Frontal cortex (tissue), 4 donors: ENCODE measurements at places on chromosomes 6 and 20.

DNA sequence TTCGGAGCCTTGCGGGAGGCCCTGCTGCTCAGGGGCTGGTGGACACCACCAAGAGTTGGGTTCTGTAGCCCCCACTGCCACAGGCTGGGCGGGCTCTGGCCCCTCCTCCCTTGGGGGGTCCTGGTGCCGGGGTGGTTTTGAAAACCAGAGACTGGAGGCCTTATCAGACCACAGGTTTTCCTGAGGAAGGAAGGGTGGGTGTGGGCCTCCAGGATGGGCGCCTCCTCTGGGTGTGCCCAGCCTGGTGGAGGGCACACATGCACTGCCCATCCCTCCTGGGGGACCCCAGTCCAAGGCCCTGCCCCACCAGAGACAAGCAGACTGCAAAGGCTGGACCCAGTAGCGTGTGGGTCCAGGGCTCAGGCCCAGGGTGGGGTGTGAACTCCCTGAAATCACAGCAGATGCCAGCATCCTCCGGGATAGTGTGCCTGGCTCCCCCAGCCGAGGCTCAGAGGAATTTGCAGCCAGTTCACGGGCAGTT, 13.5 kb upstream of the ZBTB46 start:
- DNase-seq: no peak

DNA sequence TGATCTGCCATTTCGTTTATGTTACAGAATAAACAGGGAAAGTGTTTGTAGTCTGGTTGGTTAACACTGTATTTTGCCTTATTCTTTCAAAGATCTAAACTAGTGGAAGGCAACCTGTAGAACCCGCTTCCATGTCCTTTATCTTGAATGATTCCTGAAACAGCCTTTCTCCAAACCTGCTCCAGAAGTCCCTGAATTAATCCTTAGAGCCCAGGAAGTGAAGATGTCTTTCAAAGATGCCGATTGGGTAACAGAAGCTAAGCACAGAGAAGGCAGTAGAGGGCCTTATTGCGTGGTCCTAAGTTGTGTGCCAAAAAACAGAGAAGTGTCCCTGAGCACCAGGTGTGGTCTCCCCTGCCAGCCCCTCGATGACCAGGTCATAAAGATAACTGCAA, 19.2 kb upstream of the ZSCAN16 start:
- peak; percentile 14 for DNase-seq

GRCh38 chr6:149168968-149169367, 148.5 kb upstream of the TAB2 start:
- no peak for DNase-seq

GRCh38 chr6:140636271-140636907, 1261.9 kb upstream of the CITED2 start:
- DNase-seq: no peak

DNA sequence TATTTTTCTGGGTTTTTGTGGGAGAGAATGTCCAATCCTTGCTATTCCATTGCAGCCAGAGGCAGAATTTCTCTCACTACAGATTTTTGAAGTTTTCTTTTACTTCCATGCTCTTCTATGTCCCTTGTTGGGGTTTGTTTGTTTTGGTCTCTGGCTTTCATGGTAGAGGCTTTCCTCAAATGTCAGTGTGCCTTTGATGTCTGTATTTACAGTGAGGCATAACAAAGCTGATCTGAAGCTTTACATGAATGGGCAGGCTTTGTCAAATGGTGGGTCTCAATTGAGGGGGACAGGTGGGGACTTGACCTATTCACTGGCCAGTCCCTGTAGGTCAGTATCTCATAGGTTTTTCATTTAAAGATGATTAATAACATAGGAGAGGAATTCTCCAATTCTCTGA, 8.6 kb upstream of the CARMIL1 start:
- DNase-seq: no peak

- DNase-seq: no peak
These were observed 90.3 kb downstream of the ASXL1 start for GRCh38 chr20:32448306-32449056.

DNA sequence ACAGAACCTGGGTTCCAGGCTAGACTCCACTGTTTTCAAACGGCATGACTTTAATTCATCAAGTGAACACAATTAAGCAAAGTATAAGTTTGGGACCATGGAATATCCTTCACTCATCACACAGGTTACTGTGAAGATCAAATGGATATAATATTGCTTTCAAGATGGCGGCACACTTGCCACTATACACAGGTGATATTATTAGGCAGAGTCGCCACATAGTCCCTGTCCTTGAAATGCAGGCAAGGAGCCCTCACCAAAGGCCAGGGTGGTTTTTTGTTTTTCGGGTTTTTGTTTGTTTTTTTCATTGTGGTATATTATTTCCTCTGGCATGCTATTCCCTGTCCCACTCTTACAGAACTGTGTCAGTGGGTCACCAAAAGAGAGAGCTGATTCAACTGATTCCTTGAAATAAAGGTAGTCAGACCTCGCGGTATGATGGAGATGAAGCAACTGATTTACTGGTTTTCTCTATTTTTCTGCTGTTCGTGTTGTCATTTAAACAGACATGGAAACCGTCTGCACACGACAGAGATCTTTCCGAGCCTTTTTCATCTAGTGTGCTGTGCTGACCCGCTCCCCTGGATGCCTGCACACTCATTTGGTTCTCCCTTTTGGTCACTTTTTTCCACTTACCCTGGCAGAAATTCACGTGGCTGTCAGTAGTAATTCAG, 29.7 kb downstream of the MYB start:
- no peak for DNase-seq

GRCh38 chr6:7145885-7146828, 38.4 kb downstream of the RREB1 start:
- no peak for DNase-seq

GRCh38 chr6:74284284-74284683, 588.3 kb downstream of the CD109 start:
- DNase-seq: no peak

DNA sequence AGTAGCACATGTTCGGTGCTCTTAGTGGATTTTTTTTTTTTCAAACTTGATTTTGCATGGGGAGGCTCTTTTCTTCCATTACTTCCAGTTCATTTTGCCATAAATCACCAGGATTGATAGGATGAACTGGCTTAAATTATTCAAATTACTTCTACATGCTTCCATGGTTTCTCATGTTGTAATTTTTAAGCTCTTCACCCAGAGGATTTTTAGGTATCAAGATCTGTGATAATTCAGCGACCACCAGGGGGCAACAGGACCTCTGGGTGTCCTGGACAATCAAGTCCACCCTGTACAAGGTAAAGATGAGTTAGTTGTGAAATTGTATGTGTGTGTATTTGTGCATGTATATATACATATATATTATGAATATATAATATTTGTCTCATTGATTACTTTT, 4.2 kb upstream of the EPHA7 start:
- no peak for DNase-seq

- no peak for DNase-seq
These were observed 5.5 kb upstream of the UTRN start for GRCh38 chr6:144279484-144280150.

DNA sequence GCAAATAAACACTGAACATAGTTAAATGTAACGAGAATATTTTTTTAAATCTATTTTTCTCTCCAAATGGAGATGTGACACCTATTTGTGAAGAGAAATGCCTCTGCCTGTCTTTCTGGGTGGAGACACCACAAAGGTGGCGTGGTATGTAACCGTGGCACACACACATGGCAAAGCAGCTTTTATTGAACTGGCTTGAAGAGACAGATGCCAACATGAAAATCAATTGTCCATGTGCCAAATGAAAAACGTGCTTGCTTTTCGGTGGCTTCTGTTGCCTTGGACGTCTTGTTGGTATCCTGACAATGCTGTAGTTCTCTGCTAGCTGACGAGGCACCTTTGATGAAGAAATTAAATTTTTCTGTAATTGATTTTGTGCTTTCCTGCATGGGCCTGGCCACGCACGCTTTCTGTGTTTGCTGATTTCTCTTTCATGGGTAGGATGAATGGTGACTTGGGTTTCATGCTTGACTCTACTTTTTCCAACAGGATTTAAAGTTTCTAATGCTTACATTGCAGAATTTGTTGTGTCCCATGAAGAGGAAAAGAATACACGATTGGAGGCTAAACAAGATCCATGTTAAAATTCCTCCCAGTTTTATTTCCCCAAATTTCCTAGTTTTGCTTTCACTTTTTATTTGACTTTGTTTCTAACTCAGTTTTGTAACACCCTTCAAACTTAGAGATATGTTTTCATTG, 202.6 kb downstream of the TMEM242 start:
- no peak for DNase-seq

GRCh38 chr6:139482287-139482686, 107.8 kb upstream of the CITED2 start:
- no peak for DNase-seq

DNA sequence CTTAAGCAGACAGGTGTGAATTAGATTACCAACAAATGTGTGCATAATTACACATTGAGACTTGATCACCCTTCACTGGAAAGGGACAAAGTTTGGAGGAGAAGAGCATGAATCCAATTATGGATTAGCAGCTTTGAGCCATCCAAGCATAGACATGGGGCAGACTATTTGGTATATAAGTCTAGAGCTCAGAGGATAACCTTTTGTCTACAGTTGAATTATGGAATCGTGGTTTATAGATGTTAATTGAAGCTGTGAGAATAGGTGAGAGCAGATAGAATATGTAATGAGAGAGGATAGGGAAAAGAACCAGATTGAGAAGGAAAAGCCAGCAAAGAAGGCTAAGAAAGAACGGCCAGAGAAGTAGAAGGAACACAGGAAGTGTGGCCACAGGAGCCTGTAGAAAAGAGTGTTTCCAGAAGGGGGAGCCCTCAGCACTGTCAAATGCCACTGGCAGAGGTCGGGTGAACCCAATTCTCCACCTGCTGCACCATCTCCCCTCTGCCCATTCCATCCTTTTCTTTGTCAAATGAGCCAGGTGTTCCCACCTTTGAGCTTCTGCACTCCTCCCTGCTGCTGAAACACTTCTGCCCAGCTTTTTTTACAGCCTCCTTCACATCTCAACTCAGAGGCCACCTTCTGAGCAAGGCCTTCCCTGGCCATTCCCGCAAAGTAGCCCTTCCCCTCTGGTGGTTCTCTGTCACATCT, 7.3 kb downstream of the DNTTIP1 start:
- DNase-seq: peak; percentile 56

DNA sequence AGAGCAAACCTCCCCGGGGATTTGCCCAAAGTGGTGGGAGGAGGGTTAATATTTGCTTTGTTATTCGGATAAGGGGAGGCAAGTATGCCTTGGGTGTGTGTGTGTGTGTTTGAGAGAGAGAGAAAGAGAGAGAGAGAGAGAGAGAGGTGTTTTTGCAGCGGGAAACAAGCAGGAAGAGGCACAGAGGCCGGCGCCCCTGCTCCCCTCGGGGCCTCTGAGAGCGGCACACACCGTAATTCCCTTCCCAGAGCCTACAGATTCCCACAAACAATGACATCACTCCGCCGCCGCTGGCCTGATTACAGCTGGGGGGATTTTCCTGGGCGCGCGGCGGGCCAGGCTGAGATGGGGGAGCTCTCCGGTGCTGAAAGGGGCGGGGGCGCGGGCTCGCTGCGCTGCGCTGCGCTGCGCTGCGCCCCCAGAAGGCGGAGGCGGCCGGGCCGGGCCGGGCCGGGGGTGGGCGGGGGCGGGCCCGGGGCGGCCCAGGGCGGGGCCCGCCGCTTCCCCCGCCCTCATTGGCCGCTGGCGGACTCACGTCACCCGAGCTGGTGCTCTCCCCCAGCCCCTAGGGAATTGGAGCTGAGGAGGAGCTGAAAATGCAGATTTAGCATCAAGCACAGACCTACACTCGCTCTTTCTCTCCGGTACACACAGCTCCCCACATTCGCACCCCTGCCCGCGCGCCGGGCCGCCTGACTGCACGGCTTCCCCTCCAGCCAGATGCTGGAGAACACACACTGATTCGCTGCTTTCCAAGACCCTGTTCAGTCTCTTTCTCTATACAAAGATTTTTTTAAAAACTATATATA, at the start of gene PCSK2:
PCSK2 (plus strand) TSS at position 631 of the 809 bp plus-strand sequence. CDS start 266 bp downstream, outside the sequence.
- DNase-seq: peak; percentile 60

GRCh38 chr6:35360349-35361138, 18.2 kb downstream of the PPARD start:
- peak; percentile 40 for DNase-seq

DNA sequence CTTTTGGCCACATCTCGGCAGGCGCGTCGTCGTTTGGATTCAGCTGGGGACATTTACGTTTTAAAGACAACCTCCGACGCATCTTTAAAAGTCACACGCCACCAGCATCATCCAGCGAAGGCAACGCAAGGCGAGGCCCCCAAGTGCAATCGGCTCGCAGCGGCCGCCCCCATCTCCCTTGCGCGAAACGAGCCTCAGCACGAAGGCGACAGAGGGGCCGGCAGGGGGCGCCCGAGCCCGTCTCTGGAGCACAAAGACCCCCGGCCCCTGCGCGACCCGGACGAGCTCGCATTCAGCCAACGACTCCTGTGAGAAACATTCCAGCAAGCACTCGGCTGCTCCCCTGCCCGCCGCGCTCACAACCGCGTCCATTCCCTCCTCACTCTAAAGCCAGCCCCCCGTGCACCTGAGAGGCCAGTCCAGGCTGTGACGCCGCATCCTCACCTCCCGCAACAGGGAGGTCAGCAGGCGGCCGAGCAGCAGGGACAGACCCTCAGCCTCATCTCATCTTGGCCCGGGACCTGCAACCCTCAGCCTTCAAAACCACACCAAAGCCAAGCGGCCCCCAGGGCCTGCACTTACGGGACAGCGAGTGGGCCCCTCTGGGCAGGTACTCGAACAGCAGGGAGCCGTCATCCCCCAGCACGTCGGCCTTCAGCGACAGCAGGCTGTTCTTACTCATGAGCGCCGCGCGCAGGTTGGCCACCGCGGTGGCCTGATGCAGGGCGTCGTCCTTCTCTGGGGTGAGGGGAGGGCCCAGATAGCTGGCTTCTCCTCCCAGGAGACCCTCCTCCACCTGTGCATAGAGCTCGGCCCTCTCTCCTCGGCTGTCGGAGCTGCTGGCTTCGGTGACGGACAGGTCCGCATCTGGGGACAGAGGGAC, 35.8 kb downstream of the SLC2A4RG start:
- peak; percentile 72 for DNase-seq

DNA sequence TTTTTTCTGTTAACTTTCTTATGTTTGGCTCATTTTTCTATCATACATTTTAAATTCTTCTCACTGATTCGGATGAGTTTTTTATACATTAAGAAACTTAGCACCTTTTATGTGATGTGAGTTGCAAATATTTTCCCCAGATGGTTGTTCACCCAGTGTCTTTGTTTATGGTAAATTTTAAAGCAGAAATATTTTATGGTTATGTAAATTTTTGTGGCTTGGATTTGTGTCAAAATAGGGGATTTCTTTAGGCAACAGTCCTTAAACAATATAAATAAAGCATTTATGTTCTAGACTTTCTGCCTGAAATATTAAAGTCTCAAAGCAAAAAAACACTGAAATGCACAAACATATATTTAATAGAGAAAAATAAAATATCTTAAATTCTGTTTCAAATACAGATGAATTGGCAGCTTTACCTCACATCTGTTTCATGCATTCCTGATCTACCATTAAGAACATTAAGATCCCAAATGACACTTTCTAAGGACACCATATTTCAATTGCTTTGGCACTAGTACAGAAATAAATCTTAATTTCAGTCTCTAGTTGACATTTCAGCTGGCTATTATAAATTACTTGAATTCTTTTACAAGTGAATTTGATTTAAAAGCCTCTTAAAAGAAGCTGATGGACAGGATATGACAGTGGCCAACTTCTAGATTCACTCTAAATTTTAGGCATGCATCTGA, 646.6 kb downstream of the HACE1 start:
- no peak for DNase-seq
